ENCODE measurements at places on chromosomes 16 and 17.

DNA sequence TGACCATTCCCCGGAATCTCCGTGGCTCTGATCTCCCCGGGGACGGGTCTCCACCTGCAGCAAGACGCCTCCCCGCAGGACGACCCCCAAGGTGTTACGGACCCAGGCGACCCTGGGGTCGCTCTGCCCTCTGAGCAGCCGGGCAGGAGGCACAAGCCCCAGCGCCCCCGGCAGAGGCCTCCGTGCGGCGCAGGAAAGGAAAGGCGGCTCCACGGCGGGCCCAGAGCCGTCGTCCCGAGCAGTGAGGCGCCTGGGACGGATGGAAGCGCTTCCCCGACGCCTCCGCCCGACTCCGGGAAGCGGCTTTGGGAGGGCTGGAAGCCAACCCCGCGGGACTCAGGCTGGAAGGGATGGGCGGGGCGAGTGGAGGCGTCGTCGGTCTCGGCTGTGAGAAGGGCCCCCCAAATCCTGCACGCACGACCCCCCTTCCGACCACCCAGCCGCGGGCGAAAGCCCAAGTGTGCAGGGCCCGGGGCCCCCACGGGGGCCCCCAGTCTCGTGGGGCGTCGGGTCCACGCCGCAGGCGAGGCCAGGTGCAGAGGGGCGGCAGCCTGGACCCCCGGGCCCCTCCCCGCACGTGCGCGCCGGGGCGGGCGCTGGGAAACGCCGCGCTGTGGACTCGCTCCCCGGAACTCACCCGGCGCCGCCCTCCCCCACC is 32.7 kb upstream of the RPH3AL start:
- DNase-seq: no peak

GRCh38 chr17:31462261-31462660 is 70.8 kb downstream of the RAB11FIP4 start:
- no peak for DNase-seq

GRCh38 chr17:80270836-80271235 is 10.2 kb downstream of the RNF213 start:
- peak; percentile 45 for DNase-seq

DNA sequence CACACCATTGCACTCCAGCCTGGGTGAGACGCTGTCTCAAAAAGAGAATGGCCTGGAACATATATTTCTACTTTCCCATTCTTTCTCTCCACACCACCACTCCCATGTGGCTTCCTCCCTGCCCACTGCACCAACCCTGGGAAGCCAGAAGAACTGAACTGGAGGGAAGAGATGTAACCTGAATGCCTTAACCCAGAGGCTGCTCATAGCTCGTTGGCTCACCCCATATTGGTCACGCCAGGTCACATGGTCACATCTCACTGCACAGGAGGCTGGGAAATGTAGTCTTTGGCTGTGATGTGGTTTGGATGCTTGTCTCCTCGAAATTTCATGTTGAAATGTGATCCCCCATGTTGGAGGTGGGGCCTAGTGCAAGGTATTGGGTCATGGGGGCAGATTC is 5.9 kb upstream of the DNAH17 start:
- no peak for DNase-seq

- DNase-seq: no peak
Measured at GRCh38 chr16:76681296-76681695, 404.1 kb downstream of the CNTNAP4 start.

GRCh38 chr17:8873801-8874715 is 6.6 kb upstream of the PIK3R6 start:
- DNase-seq: no peak

- no peak for DNase-seq
Measured at GRCh38 chr16:28192806-28193529, 18.8 kb downstream of the XPO6 start.

Measured in cardiac fibroblast (primary cell).